Stimulated activated CD4-positive, alpha-beta T cell treated with anti-CD3 and anti-CD28 coated beads, Interleukin-12 subunit alpha, Interleukin-12 subunit beta, amount 100 ng/mL, for 24 hours (primary cell): ENCODE measurements at places on chromosomes 6 and 20.

GRCh38 chr6:12009180-12009685 lies 2.9 kb upstream of the HIVEP1 start:
- no peak for DNase-seq

DNA sequence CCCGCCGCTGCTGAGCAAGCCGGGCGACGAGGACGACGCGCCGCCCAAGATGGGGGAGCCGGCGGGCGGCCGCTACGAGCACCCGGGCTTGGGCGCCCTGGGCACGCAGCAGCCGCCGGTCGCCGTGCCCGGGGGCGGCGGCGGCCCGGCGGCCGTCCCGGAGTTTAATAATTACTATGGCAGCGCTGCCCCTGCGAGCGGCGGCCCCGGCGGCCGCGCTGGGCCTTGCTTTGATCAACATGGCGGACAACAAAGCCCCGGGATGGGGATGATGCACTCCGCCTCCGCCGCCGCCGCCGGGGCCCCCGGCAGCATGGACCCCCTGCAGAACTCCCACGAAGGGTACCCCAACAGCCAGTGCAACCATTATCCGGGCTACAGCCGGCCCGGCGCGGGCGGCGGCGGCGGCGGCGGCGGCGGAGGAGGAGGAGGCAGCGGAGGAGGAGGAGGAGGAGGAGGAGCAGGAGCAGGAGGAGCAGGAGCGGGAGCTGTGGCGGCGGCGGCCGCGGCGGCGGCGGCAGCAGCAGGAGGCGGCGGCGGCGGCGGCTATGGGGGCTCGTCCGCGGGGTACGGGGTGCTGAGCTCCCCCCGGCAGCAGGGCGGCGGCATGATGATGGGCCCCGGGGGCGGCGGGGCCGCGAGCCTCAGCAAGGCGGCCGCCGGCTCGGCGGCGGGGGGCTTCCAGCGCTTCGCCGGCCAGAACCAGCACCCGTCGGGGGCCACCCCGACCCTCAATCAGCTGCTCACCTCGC lies 1.5 kb downstream of the ARID1B start:
- peak; percentile 19 for DNase-seq

- DNase-seq = peak; percentile 29
These were observed at the start of gene MC3R for GRCh38 chr20:56247954-56248782. MC3R (plus strand) TSS chr20:56248732; CDS start chr20:56248844, 112 bp downstream.

DNA sequence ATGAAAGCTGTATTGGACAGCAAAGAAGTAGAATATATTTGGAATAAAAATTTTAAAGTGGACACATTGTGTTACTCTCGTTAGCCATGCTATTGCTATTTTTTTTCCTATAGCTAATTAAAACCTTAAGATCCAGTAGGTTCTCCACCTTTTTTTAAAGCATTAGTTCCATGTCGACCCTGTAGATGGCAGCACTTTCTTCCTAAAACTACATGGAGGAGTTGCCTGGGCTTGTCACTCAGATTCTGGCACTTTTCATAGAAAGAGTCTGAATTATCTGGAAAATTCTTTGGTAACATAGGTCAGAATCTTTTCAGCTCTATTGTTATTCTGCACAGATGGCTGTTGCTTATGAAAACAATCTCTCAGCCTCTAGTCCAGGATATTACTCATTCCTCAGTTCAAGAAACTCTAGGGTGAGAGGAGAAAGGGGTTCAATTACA lies 42.0 kb upstream of the ESR1 start:
- peak; percentile 11 for DNase-seq

DNA sequence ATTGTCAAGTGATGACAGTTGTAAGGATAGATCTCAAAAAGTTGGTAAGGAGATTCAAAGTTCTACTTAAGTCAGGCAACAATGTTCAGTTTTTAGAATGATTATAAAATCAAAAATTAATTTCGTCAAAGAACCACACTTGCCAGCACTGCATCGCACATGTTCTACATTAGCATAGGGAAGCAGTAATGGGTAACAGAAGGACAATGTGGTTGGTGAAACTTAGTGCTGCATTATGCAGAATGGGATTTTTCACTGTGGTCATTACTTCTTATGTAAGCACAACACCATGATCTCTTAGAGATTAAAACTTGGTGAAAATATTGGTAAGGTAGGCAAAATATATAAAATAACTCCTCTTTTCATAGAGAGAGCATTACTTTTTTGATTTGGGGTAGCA lies 173.7 kb upstream of the THEMIS start:
- no peak for DNase-seq

- no peak for DNase-seq
These were observed 32.2 kb downstream of the CARMIL1 start for GRCh38 chr6:25311331-25311840.

DNA sequence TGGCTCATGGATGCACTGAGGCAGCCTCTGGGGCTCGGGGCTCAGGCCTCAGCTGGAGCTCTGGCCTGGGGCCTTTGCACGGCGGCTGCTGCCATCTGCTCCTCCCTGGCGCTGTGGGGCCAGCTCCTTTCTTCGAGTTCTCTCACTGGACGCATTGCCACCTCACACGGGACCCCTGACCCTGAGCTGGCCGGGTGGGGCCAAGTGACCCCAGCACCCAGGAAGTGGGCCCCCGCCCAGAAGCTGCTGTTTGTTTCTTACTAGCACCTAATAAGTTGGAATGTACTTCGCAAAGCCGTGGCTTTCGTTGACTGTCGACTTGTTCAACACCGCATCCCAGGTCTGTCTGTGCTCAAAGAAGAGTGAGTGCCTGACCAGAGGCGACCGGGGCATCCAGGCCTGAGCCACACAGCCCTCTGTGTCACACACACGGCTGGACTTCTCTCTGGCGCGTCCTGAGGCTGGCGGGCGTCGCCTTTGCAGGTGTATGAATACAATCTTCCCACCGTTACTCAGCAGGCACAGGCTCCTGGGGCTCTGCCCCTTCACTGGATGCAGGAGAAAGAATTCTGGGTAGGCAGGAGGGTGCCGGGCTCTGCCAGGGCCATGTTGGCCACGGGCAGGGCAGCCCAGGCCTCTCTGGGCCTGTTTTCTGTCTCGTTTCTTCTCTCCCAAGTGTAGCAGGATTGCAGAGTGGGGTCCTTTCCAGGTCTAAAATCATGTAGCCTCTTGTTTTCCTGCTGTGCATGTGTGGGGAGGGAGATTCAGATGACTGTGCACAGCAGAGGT lies 112.9 kb downstream of the DLL1 start:
- DNase-seq = no peak

DNA sequence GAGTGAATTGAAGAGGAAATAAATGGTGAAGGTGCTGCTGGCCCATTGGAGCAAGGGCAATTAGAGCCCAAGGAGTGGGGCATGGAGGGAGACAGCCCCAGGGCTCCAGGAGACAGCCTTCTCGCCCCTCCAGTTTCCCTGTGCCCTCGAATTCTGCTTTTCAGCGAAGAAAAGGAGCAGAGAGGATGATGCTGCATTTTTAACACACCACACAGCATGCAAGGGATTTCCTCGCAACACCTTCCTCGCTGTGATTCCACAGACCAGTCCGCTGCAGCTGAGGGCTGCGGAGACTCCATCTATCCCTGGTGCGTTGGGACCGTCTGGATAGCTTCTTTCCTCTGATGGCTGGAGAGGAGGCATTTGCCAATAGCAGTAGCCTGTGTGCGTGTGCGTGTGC lies 41.7 kb downstream of the PTCHD4 start:
- no peak for DNase-seq

DNA sequence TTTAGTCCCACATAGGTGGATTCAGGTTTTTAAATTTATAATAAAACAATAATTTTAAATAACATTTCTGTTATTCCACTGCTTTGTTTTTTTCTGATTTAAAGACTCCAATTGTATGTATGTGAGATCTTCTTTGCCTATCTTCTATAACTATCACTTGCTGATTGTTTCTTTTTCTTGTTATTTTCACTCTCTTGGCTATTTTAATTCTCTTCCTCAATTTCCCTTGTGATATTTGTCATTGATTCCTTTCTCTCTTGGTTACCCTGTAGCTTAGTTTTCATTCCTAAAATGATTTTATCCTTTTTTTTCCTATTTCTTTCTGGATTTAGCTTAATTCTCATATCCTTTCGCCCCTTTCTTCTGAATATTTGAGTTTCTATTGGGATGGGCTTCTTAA lies 227.3 kb upstream of the TENT5A start:
- DNase-seq = no peak

DNA sequence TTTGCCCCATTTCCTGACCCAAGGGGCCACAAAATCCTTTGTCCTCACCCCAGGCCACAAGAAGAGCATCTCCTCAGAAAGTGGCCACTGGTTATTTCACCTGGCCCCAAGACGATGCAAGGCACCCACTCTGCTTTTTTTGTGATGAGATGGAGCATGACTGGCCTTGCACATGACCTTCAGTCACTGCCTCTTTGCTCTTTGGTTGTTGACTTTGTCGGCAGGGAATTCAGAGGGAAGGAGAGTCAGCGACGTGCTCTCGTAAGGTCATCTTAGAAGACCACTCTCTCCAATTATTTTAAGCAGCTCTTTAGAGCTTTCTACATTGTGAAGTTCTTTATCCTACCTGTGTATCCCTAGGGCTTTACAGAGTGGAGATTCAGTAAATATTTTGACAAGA lies 306.7 kb downstream of the PLCB1 start:
- no peak for DNase-seq

GRCh38 chr6:80425089-80425823 lies 318.8 kb downstream of the BCKDHB start:
- no peak for DNase-seq

DNA sequence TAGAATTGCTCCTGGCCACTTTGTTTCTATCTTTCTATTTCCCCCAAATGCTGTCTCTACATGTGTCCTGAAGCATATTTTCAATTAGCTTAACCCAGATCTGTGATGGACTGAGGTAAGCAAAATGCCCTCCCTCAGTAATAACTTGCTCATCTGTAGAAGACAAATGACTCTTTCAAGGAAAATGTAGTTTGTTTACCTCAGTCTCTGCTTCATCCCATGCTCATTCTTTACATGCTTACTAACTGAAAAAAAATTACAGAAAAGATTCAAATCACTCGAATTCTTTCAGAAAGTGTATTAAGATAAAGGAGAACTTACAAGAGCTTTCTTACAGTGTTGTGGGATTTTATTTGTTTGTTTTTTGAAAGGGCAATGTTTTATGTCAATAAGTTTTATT lies 531.1 kb downstream of the LMBRD1 start:
- DNase-seq = no peak

DNA sequence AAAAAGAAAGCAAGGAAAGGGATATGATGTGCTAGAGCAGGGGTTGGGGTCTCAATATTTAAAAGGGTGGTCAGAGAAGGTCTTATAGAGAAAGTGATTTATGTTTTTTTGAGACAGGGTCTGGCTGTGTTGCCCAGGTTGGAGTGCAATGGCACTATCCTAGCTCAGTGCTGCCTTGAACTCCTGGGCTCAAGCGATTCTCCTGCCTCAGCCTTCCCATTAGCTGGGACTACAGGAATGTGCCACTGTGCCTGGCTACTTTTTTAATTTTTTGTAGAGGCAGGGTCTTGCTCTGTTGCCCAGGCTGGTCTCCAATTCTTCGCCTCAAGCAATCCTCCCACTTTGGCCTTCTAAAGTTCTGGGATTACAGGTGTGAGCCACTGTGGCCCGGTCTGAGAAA lies 433.3 kb downstream of the CDC5L start:
- DNase-seq = no peak

GRCh38 chr6:22006795-22007194 lies 290.0 kb downstream of the PRL start:
- no peak for DNase-seq

DNA sequence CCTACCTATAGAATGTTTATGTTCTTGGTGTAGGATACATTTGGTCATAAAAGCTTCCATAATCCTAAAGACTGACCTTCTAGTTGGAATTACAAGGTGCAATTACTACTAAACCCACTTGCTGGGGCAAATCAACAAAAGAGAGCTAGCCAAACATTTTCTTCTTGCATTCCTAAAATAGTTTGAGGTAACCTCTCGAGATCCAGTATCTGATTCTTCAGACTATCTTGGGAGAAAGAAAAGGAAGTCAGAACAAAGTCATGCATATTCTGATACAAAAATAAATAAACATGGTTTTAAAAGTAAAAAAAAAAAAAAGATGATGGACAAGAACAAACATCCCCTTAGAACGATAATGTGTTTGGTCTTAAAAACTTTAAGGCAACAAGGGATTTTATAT lies 294.2 kb upstream of the RSPO3 start:
- no peak for DNase-seq

DNA sequence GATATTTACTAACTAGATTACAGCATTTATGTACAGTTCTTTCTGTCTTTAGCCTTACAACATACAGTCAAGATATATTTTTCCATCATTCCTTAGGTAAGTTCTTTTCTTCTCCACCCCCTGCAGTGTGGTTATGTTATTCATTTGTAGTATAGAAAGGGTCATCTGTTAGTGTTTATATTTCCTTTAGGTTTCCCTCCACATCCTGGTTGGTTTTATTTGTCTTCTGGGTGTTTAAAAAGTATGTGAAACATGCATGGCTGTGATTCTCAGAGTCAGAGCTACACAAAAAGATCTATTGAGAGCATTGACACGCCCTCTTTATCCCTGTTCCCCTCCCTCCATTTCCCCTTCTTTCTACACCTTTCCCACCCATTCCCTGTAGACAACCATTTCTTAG lies 20.1 kb downstream of the DHX35 start:
- DNase-seq = no peak

DNA sequence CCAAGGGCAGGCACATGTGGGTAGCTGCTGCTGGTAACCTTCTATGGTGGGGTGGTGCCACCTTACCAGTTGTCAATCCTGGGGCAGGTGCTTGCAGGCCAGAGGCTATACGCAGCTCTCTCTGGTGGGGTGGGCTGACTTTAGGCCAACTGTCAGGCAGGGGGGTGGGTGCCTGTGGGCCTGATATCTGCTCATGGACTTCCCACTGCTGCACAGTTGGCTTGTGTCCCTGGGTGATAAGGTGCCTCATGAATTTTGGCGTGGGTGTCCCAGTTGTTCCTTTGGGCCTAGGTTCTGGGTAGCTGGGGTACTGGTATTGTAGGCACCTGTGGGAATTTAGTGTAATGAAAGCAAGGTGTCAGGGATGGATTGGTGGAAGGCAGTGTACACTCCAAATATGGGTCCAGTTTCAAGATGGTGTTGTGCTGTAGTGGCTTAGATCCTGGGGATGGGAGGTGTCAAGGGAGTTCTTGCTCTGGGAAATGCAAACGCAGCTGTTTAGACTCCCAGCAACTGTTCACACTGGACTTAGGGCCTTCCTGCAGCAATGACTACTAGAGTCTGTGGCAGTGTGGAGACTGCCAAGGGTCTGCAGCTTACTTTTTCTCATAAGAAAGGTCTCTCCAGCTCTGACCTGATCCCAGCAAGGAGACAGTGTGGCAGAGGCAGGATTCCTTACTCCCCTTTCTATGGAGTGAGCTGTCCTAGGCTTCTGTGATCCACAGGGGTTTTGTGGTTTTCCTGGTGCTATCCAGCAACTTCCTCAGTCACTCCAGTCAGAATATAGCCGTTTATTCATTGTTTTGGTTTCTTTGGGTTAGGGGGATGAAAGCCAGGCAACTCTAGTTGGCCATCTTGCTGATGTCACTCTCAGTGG lies 128.2 kb downstream of the CRYBG1 start:
- DNase-seq = no peak
